Caudate nucleus (tissue), 63 donors: ENCODE measurements at places on chromosomes 1 and 21.

DNA sequence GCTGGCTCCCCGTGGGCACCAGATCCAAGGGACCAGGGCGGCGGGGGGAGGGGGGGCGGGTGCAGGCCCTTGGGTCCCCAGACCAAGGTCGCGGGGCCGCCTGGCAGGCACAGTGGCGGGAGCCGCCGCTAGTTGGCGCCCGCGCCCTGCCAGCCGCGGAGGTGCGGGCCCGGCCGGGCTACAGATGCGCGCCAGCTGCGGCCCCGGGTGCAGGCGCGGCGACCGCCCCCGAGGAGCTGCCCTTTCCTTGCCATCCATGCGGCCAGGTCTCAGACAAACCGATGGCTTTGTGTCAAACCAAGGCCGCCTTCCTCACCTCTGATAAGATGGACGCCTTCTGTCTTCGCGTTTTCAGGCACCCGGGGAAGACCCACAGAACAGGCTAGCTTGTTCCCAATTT is 2.2 kb upstream of the RUNX3 start:
- DNase-seq = no peak

GRCh38 chr1:151293093-151293492 is 11.0 kb downstream of the ZNF687 start:
- no peak for DNase-seq

GRCh38 chr1:214838351-214838750 is 235.4 kb downstream of the CENPF start:
- DNase-seq = no peak

DNA sequence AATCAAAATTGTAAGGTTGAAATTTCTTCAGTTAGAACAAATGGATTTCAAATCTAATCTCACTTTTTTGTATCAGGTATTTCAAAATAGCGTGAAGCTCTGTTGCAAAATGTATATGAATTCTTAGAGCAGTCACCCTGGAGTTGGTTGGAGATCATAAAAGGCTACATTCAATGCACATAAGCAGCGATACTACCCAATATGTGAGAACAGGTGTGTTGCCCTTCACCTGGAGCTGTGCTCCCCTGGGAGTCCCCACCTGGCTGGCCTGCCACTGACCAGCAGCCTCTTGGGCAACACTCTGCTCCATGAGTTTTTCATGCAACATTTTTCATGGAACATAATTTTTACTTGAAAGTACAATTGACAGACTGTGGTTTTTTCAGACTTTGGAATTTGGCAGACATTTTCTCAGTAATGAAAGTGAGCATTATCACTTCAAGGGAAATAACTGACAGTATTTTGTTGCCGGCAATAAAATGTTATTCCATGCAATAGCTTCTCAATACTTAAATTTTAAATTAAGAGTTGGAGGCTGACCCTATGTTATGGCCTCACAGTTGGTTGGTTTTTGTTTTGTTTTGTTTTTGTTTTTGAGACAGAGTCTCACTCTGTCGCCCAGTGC is 95.1 kb downstream of the ST3GAL3 start:
- DNase-seq = no peak

DNA sequence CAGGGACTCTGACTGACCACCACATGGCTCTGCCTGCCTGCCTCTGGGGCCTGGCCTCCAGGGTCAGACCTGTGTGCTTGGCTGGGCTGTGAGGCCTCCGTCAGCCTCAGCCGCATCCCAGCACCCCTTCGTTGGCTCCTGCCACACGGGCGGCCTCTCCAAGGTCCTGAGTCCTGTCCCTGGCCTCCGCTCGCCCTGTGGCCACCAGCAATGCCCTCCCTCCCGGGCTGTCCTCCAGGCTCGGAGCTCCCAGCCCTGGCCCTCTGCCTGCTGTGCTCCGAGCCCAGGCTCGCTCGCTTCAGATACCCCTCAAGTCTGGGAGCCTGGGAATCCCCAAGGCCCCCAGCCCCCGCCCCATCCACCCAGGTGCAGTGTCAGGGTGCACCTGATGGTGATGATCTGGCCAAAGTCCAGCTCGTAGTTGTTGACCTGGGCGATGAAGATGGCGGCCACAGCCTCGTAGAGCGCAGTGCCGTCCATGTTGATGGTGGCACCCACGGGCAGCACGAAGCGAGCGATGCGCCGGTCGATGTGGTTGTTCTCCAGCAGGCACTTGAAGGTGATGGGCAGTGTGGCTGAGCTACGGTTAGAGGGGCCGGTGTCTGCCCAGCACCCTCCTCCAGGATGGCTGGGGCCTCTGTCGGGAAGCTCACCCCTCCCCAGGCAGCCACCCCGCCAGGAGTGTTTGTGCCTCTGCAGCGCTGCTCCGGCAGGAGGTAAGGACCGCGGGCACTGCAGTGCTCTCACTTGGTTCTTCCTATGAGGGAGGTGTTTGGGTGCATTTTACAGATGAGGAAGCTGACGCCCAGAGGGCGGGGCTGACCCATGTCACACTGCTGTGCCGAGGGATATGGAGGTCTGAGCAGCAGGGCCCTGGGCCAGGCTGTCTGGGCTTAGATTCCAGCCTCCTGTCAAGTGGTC is 28.5 kb downstream of the PODN start:
- DNase-seq = no peak

- DNase-seq = no peak
Measured at GRCh38 chr1:60169206-60169605, 95.6 kb upstream of the C1orf87 start.

- DNase-seq = no peak
Measured at GRCh38 chr1:175150596-175151319, 41.8 kb downstream of the KIAA0040 start.

GRCh38 chr1:26529655-26530409 is at the start of gene RPS6KA1:
Gene RPS6KA1 (plus strand): TSS chr1:26529761. CDS start chr1:26529921, 160 bp downstream.
- no peak for DNase-seq

DNA sequence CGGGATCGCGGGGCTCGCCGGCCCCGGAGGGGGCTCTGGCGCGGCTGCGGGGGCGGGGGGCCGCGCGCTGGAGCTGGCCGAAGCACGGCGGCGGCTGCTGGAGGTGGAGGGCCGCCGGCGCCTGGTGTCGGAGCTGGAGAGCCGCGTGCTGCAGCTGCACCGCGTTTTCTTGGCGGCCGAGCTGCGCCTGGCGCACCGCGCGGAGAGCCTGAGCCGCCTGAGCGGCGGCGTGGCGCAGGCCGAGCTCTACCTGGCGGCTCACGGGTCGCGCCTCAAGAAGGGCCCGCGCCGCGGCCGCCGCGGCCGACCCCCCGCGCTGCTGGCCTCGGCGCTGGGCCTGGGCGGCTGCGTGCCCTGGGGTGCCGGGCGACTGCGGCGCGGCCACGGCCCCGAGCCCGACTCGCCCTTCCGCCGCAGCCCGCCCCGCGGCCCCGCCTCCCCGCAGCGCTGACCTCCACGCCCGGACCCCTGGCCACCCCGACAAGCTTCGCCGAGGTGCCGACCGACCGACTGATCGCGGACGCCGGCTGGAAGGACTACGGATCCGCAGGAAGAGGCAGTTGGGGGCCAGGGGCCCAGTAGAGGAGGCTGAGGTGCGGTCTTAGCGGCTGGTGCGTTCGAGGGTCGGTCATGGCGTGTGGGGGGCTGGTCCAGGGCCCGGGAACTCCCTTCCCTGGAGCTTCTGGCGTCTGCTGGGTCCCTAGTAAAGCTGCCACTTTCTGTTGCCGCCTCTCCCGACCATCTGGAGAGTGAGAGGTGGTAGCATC is 711 bp downstream of the TRNP1 start:
- DNase-seq = no peak

DNA sequence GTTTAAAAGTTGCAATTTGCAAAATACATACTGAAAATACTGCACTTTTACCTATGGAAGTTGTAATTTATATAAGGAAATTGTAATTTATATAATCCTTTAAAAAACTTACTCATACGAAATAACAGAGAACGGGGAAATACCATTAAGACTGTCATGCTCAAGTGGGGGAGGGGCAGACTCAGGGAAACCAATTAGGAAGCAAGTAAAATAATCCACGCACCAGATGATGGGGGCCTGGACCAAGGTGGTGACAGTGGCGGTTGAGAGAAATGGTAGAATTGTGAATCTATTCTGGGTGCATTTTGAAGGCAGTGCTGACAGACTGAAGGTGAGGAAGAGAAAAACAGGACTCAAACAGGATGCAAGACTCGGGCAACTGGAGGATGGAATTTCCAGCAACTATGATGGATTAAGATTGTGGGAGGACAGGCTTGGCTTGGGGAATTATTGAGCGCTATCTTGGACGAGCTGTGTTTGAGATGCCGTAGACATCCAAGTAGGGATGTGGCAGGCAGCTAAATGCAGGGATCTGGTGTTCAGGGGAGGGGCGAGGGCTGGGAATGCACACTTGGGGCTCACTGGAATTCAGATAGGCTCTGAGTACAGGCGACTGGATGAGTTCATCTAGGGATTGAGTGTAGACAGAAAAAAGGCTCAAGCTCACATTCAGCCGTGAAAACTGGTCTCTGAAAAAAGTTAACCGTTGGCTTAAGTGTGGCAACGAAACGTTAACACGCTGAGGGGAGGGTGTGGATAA is 977 bp downstream of the LCA5L start:
- peak; percentile 31 for DNase-seq

GRCh38 chr1:68183895-68184294 is 48.4 kb downstream of the WLS start:
- DNase-seq = no peak

DNA sequence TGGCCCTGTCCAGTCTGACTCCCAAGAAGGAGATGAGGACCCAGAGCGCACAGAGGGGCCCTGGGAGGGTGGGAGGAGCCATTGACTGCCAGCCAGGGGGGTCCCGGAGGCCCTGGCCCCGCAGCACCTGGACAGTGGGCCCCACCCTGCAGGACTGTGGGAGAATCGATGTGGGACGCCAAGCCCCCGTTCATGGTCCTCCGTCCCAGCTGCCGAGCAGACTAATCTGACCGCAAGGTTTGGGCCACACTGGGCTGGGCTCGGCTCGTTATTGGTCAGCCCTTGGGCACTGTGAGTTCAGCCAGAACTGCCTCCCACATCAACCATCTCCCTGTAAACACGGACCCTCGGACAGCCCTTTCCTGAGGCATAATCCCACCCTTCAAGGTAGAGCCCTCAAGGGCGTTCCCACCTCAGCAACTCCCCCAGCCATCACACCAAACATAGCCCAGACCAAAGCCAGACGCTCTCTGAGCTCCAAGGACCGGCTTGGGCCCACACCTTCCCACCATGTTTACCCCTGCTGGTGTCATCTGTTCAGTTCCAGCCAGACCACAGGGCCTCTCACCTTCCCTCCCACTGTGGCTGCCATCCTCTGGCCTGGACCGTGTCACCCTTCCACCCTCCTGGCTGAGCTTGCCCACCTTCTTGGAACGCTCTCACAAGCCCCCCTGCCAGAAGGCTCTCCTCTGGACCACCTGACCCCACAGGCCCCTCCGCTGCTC is 16.2 kb upstream of the POFUT2 start:
- DNase-seq = no peak

DNA sequence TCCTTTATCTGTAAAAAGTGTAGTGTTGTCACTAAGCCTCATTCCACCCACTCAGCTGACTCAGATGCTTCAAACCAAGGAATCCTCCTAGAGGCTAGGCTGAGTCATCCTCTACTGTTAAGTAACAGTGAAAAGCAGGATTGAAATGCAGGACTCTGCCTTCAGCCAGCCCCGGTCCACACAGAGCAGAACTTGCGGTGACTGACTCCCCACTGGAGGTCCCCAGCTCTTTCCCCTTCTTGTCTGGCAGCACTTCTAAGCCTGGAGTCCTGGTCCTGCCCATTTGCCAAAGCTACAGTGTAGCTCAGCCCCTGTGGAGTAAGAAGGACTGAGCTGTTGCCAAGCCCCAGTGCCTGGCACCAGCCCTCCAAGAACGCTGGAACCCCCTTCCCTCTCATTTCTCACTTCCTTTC is 1.7 kb downstream of the RAB7B start:
- no peak for DNase-seq

- DNase-seq = no peak
Measured at GRCh38 chr21:35488946-35489345, 439.8 kb upstream of the RUNX1 start.

- DNase-seq = no peak
Measured at GRCh38 chr1:31715873-31716220, 12.0 kb upstream of the COL16A1 start.
